ENCODE measurements at places on chromosomes 6 and 20.

GRCh38 chr6:95248499-95248898 is 328.8 kb upstream of the MANEA start:
- no peaks in the 10 kb centered on the region for H3K4me1 ChIP-seq
- H3K36me3 ChIP-seq, result no peaks in the 10 kb centered on the region
- H3K4me3 ChIP-seq, result no peak overlapping the region
- no peak overlapping the region for H3K27ac ChIP-seq
- H3K27me3 ChIP-seq, result no peaks in the 10 kb centered on the region

GRCh38 chr20:47606983-47607613 is 105.4 kb downstream of the NCOA3 start:
- H3K27ac ChIP-seq, result no peak overlapping the region
- no peak for DNase-seq
- H3K4me3 ChIP-seq, result no peak overlapping the region
- peaks cover 31% of the 10 kb centered on the region for H3K4me1 ChIP-seq

- H3K4me1 ChIP-seq, result no peaks in the 10 kb centered on the region
- no peak for DNase-seq
- H3K4me3 ChIP-seq, result no peak overlapping the region
- H3K36me3 ChIP-seq, result no peaks in the 10 kb centered on the region
- no peak overlapping the region for H3K27ac ChIP-seq
- peaks cover 89% of the 10 kb centered on the region for H3K27me3 ChIP-seq
Measured at GRCh38 chr6:40321616-40322015, 265.5 kb downstream of the LRFN2 start.

DNA sequence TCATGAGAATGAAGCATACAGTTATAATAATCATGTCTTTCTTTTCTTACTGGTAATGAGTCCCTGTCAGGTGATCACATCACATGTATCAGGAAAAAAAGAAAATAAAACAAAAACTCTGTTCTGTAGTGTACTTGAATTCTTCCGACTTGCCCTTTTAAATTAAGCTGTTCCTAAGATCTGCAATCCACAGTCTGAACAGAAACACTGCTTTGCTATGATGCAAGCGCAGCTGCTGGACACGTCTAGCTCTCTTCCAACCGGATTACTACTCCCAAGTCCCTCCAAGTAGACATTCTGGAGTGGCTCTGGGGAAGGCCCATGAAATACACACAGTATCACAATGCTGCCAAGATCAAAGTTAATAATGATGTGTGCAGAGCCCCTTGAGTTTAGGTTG is 83.7 kb downstream of the FYN start:
- H3K4me1 ChIP-seq, result peaks cover 9% of the 10 kb centered on the region
- H3K27ac ChIP-seq, result no peak overlapping the region
- no peak for DNase-seq
- H3K36me3 ChIP-seq, result peaks cover 2% of the 10 kb centered on the region

GRCh38 chr6:25025248-25025918 is 89.6 kb upstream of the RIPOR2 start:
- no peak for DNase-seq
- peak overlapping the region; percentile 3 for H3K27ac ChIP-seq
- H3K4me3 ChIP-seq, result no peak overlapping the region
- H3K36me3 ChIP-seq, result no peaks in the 10 kb centered on the region
- H3K4me1 ChIP-seq, result peaks cover 11% of the 10 kb centered on the region

GRCh38 chr6:42978487-42978838 is 518 bp downstream of the PEX6 start:
- H3K4me3 ChIP-seq, result peak overlapping the region; percentile 80
- H3K4me1 ChIP-seq, result peaks cover 21% of the 10 kb centered on the region
- no peaks in the 10 kb centered on the region for H3K27me3 ChIP-seq
- H3K27ac ChIP-seq, result peak overlapping the region; percentile 88
- DNase-seq, result no peak

DNA sequence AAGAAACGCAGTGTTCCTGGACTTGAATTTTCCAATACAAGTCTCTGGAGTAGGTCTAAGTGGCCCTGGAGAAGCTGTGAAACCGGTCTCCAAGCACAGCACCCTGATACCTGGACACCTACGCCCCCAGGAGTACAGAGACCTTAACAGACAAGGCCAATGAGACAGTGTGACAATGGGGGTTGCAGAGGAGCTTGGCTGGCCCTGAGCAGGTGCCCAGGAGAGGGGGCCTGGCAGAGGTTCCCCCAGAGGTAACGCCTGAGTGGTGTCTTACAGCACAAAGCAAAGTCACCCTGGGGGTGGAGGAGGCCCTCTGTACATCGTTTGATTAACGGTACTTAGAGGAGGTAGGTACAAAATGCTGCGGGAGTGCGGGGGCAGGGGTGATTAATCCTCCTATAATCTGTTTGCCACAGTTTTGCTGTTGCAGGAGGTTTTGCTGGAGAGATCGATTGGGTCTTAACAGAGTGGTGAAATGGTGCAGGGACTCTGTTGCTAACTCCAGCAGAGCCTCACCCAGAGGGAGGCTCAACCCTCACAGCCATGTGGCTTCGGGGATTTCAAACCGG is 37.3 kb upstream of the APCDD1L start:
- H3K36me3 ChIP-seq, result no peaks in the 10 kb centered on the region
- H3K27me3 ChIP-seq, result peaks cover 9% of the 10 kb centered on the region
- peaks cover 54% of the 10 kb centered on the region for H3K4me1 ChIP-seq
- no peak for DNase-seq
- H3K4me3 ChIP-seq, result no peak overlapping the region

DNA sequence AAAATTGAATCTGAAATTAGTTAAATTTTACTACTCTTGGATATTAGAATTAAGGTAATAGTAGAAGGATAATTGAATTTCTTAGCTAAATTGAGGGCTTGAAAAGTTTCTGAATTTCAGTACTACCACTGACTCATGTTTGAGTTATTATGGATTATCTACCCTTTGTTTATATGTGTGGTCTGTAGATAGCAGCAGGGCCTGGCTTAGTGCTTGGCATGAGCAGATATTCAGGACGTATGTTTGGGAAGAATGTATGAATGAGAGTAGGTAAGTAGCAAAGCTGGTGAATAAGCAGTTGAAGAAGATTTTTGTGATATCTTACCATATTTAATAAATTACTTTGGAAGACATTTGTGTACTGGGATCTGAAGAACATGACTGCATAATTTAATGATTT is 152.7 kb downstream of the MACROD2 start:
- H3K4me1 ChIP-seq, result peaks cover 27% of the 10 kb centered on the region
- no peaks in the 10 kb centered on the region for H3K36me3 ChIP-seq
- no peak overlapping the region for H3K27ac ChIP-seq

DNA sequence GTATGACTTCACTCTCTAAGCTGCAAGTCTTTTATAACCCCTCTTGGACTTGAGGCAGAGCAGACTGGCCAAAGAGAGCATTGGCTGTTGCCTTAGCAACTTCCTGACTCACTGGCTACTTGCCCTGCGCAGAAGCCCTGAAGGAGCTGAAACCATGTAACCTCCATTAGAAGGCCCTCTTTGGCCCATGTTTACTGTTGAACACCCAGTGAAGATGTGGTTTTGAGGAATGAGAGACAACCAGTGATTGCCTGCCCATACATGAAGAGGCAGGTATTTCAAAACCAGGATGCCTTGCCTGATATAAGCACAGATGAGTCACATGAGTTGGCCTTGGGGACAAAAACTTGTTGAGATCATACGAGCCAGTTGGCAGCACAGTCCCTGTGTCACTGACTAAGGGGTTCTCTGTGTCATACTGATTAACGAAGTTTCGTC is 182.5 kb downstream of the EDN1 start:
- no peak for DNase-seq
- no peak overlapping the region for H3K27ac ChIP-seq
- no peaks in the 10 kb centered on the region for H3K36me3 ChIP-seq
- H3K4me3 ChIP-seq, result no peak overlapping the region

GRCh38 chr20:41365777-41366545 is 657 bp downstream of the EMILIN3 start:
- no peak overlapping the region for H3K27ac ChIP-seq
- peak overlapping the region; percentile 49 for H3K4me3 ChIP-seq
- peaks cover 44% of the 10 kb centered on the region for H3K27me3 ChIP-seq
- H3K4me1 ChIP-seq, result peaks cover 10% of the 10 kb centered on the region
- no peak for DNase-seq

DNA sequence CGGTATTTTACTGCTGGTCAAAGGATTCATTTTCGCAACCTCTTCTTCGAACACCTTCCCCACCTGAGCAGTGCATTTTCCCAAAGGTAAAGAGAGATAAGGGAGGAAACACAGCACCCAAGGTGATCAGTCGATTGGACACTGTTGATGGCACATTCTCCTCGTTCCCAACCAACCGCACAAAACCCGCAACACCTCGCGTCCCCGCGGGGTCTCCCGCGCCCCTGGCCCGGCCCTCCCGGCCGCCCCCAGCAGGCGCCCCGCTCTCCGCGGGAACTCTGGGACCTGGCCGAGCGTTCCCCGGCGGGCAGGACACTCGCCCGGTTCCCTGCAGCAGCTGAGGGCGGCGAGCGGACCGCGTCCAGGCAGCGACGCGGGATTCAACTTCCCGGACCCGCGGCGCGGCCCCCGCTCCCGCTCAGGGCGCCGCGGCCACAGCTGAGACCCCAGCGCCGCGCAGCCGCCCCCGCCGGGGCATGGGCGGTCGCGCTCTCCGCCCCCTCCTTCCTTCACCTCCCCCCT is 506 bp downstream of the RGS17 start:
- H3K4me1 ChIP-seq, result peaks cover 11% of the 10 kb centered on the region
- peak overlapping the region; percentile 82 for H3K4me3 ChIP-seq
- peaks cover 74% of the 10 kb centered on the region for H3K27me3 ChIP-seq
- no peak overlapping the region for H3K27ac ChIP-seq
- no peaks in the 10 kb centered on the region for H3K36me3 ChIP-seq

GRCh38 chr6:12935637-12936036 is 219.1 kb downstream of the PHACTR1 start:
- no peak overlapping the region for H3K27ac ChIP-seq
- DNase-seq, result no peak
- H3K4me3 ChIP-seq, result no peak overlapping the region
- no peaks in the 10 kb centered on the region for H3K36me3 ChIP-seq
- H3K27me3 ChIP-seq, result peaks cover 10% of the 10 kb centered on the region
